ENCODE measurements at places on chromosomes 4 and X.

- peak; percentile 61 for DNase-seq
Measured at GRCh38 chr4:39044956-39045826, 13.0 kb upstream of the TMEM156 start.

DNA sequence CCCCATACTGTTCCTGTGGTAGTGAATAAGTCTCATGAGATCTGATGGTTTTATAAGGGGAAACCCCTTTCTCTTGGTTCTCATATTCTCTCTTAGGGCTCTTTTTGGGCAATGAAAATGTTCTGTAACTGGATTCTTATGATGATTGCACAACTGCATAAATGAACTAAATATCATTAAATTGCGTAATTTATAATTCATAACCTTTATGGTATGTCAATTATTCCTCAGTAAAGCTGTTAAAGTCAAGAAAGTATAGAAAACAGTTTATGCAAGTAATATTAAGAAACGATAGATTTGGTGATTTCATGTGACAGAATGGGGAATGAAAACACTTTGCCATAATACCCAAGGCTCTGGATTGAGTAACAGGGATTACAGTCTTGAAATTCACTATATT lies 33.5 kb upstream of the SPANXD start:
- DNase-seq = no peak

DNA sequence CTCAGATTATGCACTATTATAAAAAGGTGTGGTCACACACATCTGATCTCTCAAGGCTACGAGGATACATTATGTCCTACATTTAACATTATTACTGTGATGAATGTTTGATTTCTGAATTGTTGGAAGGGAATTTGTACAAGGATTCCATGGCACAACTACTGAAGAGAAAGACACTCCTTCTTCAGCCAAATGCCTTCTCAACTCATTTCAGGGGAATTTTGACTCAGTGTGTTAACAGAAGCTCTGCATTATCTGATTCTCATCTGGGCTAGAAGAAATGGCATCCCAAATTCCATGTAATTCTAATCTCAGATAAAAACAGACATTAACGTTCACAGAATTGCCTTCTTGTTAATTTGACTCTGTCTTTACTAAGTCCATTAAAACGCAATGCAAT lies 477.7 kb downstream of the PDGFC start:
- no peak for DNase-seq

DNA sequence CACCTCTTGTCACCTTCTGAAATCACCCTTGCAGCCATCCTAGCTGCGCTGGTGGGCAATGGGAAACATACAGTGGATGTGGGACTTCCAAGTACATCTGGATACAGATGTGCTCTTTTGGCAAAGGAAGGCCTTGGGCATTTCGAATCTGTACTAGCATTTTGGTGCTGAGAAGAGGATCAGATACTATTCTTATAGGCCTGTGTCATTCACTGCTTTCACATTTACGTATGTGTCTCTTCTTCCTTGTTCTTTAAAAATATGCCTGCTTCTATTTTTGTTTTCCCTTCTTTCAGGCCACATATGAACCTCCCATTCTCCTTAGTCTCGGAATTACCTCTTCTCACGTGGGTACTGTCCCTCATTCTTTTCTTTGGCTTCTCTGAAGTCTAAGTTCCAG lies 53.1 kb downstream of the EFNB1 start:
- no peak for DNase-seq

DNA sequence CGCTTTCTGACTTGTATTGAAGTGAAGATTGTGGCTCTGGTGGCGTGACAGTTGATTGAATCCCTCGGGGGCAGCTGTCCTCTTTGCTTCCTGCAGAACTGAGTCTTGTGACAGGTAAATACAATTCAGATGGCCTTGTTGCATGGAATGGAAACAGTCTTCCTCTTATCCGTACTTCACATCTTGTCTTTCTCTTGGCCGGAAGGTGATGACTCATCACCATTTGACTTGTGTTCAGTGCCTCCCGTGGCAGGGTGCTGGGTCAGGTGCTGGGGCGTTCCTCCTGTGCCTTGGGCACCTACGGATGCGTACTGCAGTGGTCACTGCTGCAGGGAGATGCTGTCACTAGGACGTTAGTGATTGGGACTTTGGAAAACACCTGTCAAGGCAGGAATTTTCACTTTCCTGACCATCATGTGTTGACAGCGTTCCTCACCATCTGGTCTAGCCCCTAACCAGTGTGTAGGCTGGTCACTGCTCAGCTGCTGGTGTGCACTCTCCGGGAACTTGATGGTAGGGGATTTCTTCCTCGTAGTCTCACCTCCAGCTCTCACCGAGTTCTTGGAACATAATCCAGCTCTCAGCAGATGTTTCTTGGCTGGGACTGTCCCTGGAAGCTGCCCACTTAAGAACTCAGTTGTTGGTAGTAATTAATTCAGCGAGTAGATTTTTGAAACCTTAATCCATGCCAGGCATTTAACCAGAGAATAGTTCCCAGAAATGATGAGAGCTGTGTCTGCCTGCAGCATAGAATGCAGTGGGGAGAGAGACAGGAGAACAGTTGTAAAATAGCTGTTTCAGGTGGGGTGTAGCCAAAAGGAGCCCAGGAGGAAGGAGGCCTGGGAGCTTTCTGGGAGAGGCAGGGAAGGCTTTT lies 7.2 kb downstream of the TBC1D14 start:
- DNase-seq = peak; percentile 70

DNA sequence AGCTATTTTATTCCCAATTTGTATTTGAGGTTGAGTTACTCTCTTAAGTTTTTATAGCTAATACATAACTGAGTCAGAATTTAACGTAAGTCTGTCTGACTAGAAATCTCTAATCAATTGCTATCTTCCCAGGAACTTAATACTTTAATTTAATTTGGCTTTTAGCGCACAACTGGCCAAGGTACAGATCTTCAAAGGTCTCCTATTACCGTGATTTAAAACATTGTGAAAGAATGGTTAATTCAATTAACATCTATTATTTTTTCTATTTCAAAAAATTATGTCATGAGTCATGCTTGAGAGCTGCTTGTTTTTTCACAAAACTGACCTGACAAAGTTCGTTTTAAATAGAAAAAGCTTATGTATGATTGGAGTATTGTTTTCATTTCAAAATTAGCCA lies 22.0 kb upstream of the PLA2G12A start:
- DNase-seq = no peak

GRCh38 chr4:101018836-101019235 lies 328.5 kb downstream of the PPP3CA start:
- DNase-seq = peak; percentile 37

GRCh38 chr4:6468376-6468775 lies 4.0 kb downstream of the PPP2R2C start:
- DNase-seq = no peak

GRCh38 chr4:120293341-120293740 lies 226.7 kb upstream of the MAD2L1 start:
- DNase-seq = no peak

DNA sequence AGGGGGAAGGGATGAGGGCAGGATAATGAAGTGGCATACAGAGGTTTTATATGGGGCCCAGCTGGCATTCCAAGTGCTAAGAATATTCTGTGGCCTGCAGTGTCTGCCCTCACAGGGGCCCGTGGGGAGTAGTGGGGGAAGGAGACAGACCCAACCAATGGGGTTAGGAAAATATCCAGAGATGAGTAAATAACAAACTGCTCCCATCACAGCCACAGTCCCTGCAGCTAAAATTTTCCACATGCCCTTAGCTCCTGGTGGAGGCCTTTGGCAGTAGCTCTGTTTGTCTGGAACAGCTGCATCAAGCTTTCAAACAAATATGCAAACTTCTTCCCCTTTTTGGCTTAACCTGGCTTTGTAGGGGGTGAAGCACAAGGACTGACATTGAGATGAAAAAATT lies 3.1 kb downstream of the SRPX2 start:
- DNase-seq = no peak

DNA sequence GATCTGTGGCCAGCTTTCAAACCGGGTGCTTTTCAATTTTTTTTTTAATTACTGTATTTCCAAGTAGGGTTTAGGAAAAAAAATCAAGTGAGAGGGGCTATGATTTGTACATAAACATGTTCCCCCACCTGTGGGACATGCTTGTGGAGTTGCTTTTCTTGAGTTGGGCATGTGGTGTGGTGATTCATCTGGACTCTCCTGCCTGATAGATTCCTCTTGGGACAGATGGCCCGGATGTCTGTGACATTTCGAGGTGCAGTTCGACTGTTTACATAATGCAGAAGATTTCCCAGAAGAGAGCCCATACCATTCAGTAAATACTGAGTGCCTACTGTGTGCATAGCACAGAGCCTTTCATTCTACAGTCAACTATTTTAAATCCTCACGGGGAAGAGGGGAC lies 49.9 kb downstream of the DOCK11 start:
- DNase-seq = no peak

- no peak for DNase-seq
Measured at GRCh38 chr4:3311095-3311372, 18.2 kb downstream of the RGS12 start.

DNA sequence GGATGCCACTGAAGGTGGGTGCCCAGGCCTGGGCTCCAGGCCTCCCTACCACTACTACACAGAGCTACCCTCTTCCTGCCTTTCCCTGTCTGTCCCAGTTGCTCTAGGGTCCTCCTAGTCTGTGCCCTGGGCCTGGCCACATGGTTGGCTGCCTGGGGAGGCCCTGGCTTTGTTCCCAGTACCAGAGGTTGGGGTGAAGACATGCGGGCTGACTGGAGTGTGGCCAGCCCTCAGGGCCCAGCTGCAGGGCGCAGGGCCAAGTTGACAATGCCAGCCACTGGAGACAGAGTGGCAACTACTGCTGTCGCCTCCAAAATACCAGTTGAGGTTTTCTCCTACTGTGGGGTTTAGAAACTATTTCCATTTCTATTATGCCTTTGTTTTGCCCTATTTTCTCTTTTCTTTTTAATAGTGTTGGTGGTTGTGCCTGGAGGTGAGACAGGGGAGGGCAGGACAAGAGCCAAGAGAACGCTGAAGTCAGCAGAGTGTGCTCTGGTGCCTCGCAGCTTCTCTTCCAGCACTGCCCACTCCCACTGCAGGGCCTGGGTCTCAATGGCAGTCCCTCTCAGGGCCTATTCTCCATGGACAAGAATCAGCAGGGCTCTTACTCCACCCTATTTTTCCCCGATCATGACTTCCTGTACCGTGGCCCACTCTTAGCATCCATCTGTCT lies 32.2 kb upstream of the XPNPEP2 start:
- DNase-seq = no peak

GRCh38 chr4:174523025-174523693 lies 871 bp upstream of the HPGD start:
- DNase-seq = no peak

- no peak for DNase-seq
Measured at GRCh38 chr4:70994069-70994366, 569 bp downstream of the DCK start.

GRCh38 chrX:21408307-21408706 lies 34.1 kb downstream of the CNKSR2 start:
- DNase-seq = no peak

GRCh38 chr4:96183611-96184010 lies 343.7 kb downstream of the PDHA2 start:
- no peak for DNase-seq

- no peak for DNase-seq
Measured at GRCh38 chr4:40763228-40763716, 13.5 kb downstream of the NSUN7 start.

DNA sequence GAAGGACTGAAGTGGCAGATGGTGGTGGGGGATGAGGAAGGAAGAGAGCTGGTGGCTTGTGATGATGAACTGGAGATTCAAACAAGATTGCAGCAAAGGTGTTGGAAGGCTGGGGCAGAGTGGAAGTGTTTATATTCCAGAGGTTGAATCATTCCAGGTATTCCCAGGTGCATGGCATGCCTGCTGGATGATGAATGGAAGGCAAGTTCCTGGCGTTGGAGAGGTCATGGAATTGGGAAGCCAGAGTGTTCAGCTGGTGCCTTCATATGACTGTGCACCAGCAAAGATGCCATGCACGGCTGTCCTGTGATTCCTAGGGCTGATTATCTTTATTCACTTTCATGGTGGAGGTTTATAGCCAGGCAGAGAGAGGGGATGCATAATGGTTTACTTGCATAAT lies 135.8 kb upstream of the PUDP start:
- no peak for DNase-seq

GRCh38 chr4:56976837-56977320 lies 527 bp downstream of the NOA1 start:
- DNase-seq = peak; percentile 54

DNA sequence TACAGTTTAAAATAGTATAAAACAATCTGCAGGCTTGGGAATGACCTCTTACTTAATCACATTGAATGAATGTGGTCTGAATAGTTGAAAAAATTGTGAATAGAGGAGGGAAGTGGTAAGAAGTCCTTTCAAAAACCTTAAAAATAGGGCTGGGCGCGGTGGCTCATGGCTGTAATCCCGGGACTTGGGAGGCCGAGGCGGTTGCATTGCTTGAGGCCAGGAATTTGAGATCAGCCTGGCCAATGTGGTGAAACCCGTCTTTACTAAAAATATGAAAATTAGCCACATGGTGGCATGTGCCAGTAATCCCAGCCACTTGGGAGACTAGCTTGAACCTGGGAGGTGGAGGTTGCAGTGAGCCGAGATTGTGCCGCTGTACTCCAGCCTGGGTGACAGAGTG lies 36.5 kb downstream of the HERC3 start:
- DNase-seq = no peak
